ENCODE measurements at places on chromosomes 4 and X. TPM values are rescaled to one million over a fixed set of nuclear protein-coding genes. Genes with fewer than 3 reads are reported as not detected.

- DNase-seq, result no peak
These were observed 51.7 kb downstream of the PHF8 start for GRCh38 chrX:53992589-53992988.

DNA sequence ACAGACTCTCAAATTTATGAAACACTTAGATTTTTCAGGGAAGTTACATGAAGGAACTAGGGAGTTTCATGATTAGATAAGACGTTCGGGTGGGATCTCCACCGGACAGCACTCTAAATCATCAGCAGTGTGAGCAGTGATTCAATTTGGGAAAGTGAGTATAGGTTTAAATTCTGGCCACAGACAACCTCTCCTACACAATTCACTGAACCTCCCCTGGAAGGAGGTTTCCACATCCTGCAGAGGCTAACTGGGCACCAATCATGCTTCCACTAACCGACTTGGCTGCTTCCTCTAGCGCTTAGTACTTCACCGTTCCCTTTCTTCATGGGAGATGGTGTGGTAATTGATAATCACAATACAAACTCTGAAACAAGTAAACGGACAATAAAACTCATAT is 5.6 kb downstream of the CXCL9 start:
- no peak for DNase-seq

DNA sequence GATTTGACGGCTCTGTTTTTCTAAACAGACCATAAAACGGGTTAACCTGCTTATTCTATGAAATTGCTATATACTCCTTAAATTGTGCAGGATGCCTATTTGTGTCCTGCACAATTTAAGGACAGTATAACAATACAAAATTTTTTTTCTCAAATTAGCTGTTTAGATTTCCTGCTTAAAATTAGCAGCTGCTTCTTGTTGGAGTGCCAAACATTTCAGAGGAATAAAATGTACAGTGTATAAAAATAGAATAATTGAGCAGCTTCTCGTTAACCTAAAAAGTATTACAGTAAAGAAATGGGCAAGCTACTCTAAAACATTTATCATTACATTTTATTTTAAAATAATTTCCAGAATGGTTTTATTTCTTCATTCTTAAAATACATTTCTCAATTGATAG is 100.5 kb downstream of the PPA2 start:
- no peak for DNase-seq

- no peak for DNase-seq
These were observed 35.0 kb upstream of the MAML3 start for GRCh38 chr4:140188975-140189374.

GRCh38 chr4:4869731-4870571 is 10.5 kb downstream of the MSX1 start:
- DNase-seq, result no peak

Gene RAI2
- 2.1 TPM for total RNA-seq

DNA sequence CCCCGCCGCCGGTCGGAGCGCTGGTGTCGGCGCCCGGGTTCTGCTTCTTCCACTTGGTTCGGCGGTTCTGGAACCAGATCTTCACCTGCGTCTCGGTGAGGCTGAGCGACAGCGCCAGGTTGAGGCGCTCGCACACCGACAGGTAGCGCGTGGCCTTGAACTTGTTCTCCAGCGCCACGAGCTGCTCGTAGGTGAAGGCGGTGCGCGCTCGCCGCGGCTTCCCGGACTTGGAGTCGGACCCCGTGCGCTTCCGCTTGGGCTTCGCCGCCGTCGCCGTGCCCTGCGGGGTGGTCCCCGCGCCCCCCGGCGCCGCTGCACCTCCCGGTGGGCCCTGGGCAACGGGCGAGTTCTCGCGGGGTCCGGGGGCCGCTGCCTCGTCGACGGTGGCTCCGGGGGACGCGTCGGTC is 3.1 kb downstream of the NKX1-1 start:
- no peak for DNase-seq

- DNase-seq, result no peak
These were observed 42.1 kb downstream of the NFKB1 start for GRCh38 chr4:102543030-102543928.

Gene ARX
- not detected for total RNA-seq

GRCh38 chr4:181756451-181757095 is 486.6 kb upstream of the TENM3 start:
- no peak for DNase-seq

- no peak for DNase-seq
These were observed 5.0 kb downstream of the FUNDC2 start for GRCh38 chrX:155031657-155032056.

- DNase-seq, result no peak
These were observed 155.8 kb downstream of the FAM47B start for GRCh38 chrX:35098419-35098818.

Gene TCEAL2
- total RNA-seq, result not detected

DNA sequence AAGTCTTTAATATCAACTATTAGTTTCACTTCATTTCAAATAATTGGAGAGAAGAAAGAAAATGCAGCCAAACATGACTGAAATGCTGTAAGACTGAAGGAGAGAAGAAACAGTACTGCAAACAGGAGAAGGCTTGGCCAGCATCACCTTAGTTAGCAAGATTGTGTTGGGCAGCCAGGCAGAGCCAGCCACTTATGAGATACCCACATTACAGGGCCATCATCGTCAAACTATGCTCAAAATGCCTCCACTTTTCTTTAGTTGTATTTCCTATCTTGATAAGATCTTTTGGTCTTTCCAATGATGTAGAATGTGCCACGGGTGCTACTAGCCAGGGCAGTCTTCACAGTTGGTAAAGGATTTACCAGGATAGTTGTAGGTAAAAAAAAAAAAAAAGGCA is 10.9 kb upstream of the IRF2 start:
- DNase-seq, result no peak

Measured in left lobe of liver (tissue), 2 donors.